ENCODE measurements at places on chromosomes 4 and X. TPM values are rescaled to one million over a fixed set of nuclear protein-coding genes. Genes with fewer than 3 reads are reported as not detected.

- no peaks in the 10 kb centered on the region for H3K4me1 ChIP-seq
- H3K27me3 ChIP-seq: no peaks in the 10 kb centered on the region
- no peak for DNase-seq
- peak overlapping the region; percentile 46 for H3K27ac ChIP-seq
- no peak overlapping the region for H3K4me3 ChIP-seq
- H3K36me3 ChIP-seq: no peaks in the 10 kb centered on the region
Observed at GRCh38 chrX:18617407-18617750, 54.5 kb downstream of the RS1 start.

GRCh38 chrX:99371976-99372595 lies 1038.0 kb downstream of the PCDH19 start:
- H3K4me3 ChIP-seq: no peak overlapping the region
- H3K27ac ChIP-seq: no peak overlapping the region
- no peak for DNase-seq
- H3K36me3 ChIP-seq: no peaks in the 10 kb centered on the region

GRCh38 chrX:636981-637659 lies 6.5 kb downstream of the SHOX start:
- H3K27me3 ChIP-seq: peaks cover 75% of the 10 kb centered on the region

DNA sequence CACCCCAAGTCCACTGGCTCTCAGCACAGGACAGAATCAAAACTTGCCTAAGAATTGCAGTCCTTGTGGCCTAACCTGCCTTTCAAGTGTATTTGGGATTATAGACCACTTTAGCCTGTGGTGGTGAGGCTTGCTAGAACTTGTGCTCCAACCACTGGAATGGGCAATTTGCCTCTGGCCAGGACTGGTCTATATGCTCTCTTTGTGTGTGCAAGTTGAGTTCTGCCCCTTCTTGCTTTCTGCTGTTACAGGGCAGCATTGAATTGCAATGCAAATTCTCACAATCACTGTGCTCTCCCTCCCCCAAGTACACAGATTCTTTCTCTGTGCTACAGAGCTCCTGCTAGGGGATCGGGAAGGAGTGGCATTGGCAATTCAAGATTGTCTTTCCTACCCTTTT lies 233.6 kb upstream of the DIPK2B start:
- H3K27ac ChIP-seq: no peak overlapping the region
- no peak overlapping the region for H3K4me3 ChIP-seq
- peaks cover 18% of the 10 kb centered on the region for H3K27me3 ChIP-seq
- H3K4me1 ChIP-seq: no peaks in the 10 kb centered on the region

- H3K27me3 ChIP-seq: no peaks in the 10 kb centered on the region
- H3K4me3 ChIP-seq: no peak overlapping the region
- peaks cover 3% of the 10 kb centered on the region for H3K36me3 ChIP-seq
- H3K4me1 ChIP-seq: no peaks in the 10 kb centered on the region
- no peak overlapping the region for H3K27ac ChIP-seq
Observed at GRCh38 chr4:140222171-140222570, 68.2 kb upstream of the MAML3 start.

DNA sequence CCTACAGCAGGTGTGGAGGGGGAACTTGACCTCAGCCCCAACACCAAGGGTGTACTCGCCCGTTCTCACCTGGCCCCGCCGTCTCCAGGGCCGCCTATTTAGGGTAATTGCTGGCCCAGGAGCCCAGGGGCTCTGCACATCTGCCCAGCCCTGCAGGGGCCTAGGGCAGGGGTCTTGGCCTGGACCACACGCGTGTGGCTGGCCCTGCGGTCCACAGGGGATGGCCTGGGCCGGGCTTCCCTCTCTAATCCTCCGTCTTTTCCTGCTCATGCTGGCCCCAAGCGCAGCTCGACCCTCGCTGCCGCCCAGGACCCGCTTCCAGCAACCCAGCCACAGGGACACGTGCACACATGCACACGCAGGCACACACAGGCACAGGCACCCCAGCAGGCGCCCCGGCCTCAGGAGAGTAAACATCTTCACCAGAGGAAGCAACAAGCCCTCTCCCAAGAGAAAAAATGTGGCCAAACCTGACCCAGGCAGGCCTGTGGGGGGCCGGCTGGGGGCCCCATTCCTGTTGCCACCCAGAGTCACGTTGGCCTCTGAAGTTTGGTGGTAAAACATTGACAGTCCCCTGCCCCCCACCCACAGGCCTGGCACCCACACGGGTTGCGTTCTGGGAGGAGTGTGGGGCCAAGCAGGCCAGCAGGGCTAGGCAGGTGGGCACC lies 24.6 kb upstream of the FGFR3 start:
- no peak overlapping the region for H3K27ac ChIP-seq
- peaks cover 8% of the 10 kb centered on the region for H3K27me3 ChIP-seq
- H3K4me1 ChIP-seq: peaks cover 11% of the 10 kb centered on the region
- no peak for DNase-seq

DNA sequence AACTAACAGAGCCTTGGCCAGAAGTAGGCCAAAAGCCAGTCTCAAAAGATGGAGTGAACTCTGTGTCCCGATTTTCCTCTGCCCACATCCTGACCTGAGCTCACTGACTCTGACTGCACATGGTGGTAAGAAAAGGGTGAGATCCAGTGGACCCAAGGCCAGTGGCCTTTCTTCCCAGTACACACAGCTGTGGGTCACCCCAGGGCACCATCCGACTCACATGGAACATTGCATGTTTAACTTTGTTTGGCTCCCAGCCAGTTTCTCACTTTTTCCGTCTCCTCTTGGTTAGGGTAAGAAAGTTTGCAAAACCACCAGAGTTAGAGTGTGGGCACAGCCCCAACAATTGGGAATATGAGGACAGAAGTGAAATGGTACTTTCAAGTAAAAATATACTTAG lies 69.8 kb downstream of the GAB1 start:
- no peaks in the 10 kb centered on the region for H3K36me3 ChIP-seq
- H3K4me1 ChIP-seq: peaks cover 16% of the 10 kb centered on the region
- no peak for DNase-seq
- peaks cover 36% of the 10 kb centered on the region for H3K27me3 ChIP-seq

DNA sequence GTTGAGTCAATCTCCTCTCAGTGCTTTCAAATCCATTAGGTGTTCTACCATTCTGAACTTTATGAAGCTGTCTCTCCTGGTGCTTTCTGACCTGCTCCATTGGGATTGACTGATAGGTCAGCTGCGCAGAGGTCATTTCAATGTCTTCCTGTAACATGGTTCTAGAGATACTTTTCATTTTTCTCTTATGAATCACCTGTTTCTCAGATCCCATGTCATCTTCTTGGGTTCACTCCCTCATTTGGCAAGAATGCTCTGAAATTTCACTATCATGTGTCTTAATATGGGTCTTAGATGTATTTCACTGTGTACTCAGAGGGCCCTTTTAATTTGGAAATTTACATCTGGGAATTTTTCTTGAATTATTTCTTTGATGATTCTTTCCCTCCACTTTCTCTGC lies 13.8 kb upstream of the PGM2 start:
- no peak overlapping the region for H3K4me3 ChIP-seq
- no peaks in the 10 kb centered on the region for H3K36me3 ChIP-seq
- H3K27ac ChIP-seq: no peak overlapping the region
- DNase-seq: no peak
- H3K4me1 ChIP-seq: peaks cover 14% of the 10 kb centered on the region
- no peaks in the 10 kb centered on the region for H3K27me3 ChIP-seq

- H3K27me3 ChIP-seq: no peaks in the 10 kb centered on the region
- H3K27ac ChIP-seq: no peak overlapping the region
- DNase-seq: no peak
- no peaks in the 10 kb centered on the region for H3K4me1 ChIP-seq
Observed at GRCh38 chr4:69092190-69092589, 4.1 kb upstream of the UGT2B7 start.

GRCh38 chrX:150032742-150033141 lies 94.5 kb upstream of the EOLA2 start:
- H3K36me3 ChIP-seq: no peaks in the 10 kb centered on the region
- no peak overlapping the region for H3K4me3 ChIP-seq
- H3K4me1 ChIP-seq: no peaks in the 10 kb centered on the region
- no peak overlapping the region for H3K27ac ChIP-seq
- H3K27me3 ChIP-seq: no peaks in the 10 kb centered on the region

Gene DUSP9
- total RNA-seq: not detected

Gene TEX28
- total RNA-seq: not detected

Gene ZNF182
- 4.7 TPM for total RNA-seq

Gene FGFR3
- total RNA-seq: 0.12 TPM

Gene SASH3
- total RNA-seq: 116 TPM

Data from T-helper 17 cell (primary cell).